ENCODE measurements at places on chromosomes 4 and X.

- no peak for DNase-seq
Observed at GRCh38 chr4:24382381-24382780, 202.0 kb downstream of the DHX15 start.

GRCh38 chr4:36051634-36052033 is 192.7 kb downstream of the ARAP2 start:
- no peak for DNase-seq

DNA sequence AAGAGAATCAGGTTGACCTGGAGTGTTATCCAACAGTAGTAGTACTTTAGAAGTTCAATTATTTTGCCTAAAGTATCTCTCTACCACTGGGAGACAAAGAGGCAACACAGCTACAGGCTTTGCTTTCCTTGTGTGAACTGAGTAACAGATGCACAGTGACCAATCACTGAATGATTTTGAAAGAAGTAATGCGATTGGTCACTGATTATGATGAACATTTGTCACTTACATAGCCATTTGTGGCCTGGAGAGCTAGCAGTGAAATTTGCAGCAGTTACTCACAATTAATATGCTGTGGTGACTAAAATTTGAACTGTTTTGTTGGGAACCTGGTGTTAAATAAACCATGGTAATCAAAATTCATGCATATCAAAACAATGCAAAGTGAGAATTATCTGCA is 508.7 kb upstream of the DIPK2B start:
- DNase-seq, result no peak

DNA sequence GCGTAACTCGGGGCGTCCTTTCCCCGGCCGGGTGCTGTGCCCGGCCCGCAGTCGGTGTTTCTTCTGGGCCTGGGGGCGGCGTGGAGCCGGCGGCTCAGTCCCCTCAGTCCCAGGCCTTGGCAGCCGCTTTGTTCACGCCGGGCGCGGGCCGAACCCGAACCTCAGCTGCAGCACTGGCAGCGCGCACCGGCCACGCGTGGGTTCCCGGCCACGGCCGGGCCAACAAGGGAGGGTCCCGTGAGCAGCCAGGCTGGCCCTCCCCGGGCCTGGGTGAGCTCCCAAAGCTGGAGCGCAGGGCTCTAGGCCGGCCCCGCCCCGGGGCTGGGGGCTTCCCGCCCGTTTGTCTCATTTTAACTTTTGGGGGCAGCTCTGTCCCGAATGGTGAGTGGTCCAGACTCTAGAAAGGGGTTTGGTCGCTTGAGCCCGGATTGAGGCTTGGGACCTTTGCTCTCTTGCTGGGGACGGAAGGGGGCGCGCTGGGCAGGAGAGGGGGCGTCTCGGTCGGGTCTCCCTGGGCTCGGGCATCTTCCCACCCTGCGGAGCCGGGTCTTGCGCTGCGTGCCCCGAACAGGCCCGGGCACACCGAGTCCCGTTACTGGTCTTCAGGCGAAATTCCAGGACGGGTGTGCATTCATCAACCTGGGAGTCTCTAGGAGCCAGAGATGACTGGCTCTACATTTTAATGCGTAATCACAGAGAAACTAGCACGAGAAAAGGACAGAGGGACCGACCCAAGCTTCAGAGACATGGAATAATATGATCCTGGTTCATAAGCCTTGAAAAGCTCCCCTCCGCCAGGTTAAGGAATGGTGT is 177.1 kb downstream of the CBR4 start:
- peak; percentile 77 for DNase-seq

GRCh38 chr4:81509822-81510221 is 38.1 kb upstream of the RASGEF1B start:
- peak; percentile 46 for DNase-seq

- DNase-seq, result no peak
Observed at GRCh38 chr4:54067166-54067565, 2.8 kb upstream of the CHIC2 start.

DNA sequence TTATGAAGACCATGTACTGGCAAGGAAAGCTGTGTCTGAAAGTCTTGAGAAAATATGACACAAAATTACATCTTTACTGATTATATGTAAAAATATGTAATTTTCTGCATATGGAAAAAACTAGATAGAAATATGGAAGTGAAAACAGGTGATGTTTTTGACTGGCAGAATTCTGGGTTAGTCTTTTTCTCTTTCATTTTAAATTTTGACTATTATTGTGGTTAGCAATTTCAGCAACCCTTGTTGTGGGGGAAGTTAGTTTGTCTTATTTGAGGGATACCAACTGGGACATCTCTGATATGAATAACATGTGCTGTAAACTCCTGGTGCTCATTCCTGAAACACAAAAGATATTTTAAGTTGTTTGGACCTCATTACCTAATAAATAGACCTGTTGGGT is 49.9 kb upstream of the CPEB2 start:
- DNase-seq, result no peak

- no peak for DNase-seq
Observed at GRCh38 chr4:151446208-151446607, 37.2 kb downstream of the FHIP1A start.

GRCh38 chr4:91280551-91281290 is 1023.0 kb upstream of the GRID2 start:
- DNase-seq, result no peak

GRCh38 chr4:113616443-113616842 is 145.1 kb downstream of the CAMK2D start:
- DNase-seq, result no peak

All from Right ventricle myocardium inferior (tissue), 1 donor.